Upper lobe of right lung (tissue), 1 donor: ENCODE measurements at places on chromosomes 2 and 18. TPM values are rescaled to one million over a fixed set of nuclear protein-coding genes. Genes with fewer than 3 reads are reported as not detected.

DNA sequence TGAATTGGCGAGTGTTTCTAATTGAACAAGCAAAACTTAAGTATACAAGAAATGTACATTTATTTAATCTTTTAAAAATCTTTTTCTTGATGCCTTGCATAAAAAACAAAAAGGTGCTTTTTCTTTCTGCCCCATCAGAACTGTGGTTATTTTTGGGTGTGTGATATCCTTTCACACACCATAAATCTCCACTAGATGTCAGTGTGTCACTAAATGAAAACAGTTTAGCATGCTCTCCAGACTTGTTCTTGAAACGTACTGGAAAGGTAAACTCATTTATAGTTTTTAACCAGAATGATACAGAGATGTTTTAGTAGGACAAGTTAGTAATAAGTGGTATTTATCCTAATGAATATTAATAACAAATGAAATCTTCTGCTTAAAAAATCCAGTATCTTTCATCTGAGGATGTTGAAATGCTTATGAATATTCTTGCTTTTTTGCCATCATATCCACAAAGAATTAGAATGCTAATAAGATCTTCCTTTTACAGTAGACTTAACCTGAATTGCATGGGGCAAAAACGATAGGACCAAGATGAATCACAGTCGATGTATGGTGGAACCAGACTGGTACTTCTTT lies 96.8 kb downstream of the UBE2E3 start:
- DNase-seq = no peak
- H3K27me3 ChIP-seq = no peaks in the 10 kb centered on the region
- no peak overlapping the region for H3K27ac ChIP-seq
- no peaks in the 10 kb centered on the region for H3K36me3 ChIP-seq
- no peaks in the 10 kb centered on the region for H3K4me1 ChIP-seq

The CTAGE1 gene
- total RNA-seq = not detected

GRCh38 chr2:28991021-28991420 lies 9.9 kb downstream of the TOGARAM2 start:
- H3K4me3 ChIP-seq = no peak overlapping the region
- DNase-seq = no peak
- no peak overlapping the region for H3K27ac ChIP-seq
- no peaks in the 10 kb centered on the region for H3K27me3 ChIP-seq
- H3K4me1 ChIP-seq = no peaks in the 10 kb centered on the region
- H3K36me3 ChIP-seq = no peaks in the 10 kb centered on the region

The KRCC1 gene
- 18.9 TPM for total RNA-seq

DNA sequence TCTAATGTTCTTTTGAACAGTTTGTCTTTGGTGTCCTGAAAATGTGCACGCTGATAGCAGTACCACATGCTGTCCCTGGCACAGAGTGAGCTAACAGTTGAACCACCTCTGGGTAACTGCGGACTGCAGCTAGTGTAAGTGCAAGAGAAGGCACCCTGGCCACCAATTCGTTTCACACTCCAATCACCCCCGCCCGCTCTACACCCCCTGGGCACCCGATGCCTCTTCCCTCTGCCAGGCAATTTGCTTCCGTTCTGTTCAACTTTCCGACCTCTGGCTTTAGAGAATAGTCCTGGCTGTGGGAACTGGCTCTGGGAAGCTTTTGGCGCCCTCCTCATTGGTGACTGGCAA lies 1.4 kb downstream of the DOCK10 start:
- H3K4me1 ChIP-seq = peaks cover 3% of the 10 kb centered on the region
- H3K4me3 ChIP-seq = peak overlapping the region; percentile 57
- peaks cover 14% of the 10 kb centered on the region for H3K27me3 ChIP-seq
- no peaks in the 10 kb centered on the region for H3K36me3 ChIP-seq
- peak overlapping the region; percentile 58 for H3K27ac ChIP-seq
- DNase-seq = no peak

DNA sequence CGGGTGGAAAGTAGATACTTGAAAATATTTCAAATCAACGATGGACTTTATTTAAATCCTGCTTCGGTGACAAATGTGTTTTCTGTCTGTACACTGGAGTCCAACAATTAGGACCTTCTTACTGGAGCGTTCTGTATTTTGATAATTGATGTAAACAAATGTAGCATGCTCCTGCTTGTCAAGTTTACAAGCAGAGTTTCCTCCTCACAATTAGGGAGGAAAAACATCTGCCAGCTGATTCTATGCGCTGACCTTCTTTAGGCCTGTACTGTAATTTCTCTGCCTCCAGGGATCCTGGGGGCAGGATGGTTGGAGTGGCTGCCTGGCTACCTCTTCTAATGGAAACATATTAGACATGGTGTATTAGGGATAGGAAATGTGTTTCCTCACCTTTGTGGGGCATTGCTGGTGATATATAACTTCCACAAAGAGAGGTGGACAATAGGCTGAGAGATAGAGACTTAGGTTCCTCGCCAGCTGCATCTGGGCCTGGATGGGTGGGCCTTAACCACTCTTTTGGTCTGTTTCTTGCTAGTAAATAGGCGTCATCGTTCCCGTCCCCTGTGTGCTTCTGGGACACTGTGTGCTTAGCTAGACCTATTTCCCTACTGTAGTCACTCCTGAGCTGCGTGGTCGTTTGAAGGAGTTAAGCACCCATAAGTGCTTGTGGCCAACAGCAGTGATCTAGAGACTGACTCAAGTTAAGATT lies 19.3 kb downstream of the GATA6 start:
- H3K27ac ChIP-seq = peak overlapping the region; percentile 70
- H3K4me3 ChIP-seq = no peak overlapping the region
- H3K4me1 ChIP-seq = peaks cover 64% of the 10 kb centered on the region
- no peaks in the 10 kb centered on the region for H3K27me3 ChIP-seq
- DNase-seq = no peak
- peaks cover 23% of the 10 kb centered on the region for H3K36me3 ChIP-seq

The ACVR1C gene
- total RNA-seq = 1.1 TPM
